ENCODE measurements at places on chromosomes 7 and 10.

DNA sequence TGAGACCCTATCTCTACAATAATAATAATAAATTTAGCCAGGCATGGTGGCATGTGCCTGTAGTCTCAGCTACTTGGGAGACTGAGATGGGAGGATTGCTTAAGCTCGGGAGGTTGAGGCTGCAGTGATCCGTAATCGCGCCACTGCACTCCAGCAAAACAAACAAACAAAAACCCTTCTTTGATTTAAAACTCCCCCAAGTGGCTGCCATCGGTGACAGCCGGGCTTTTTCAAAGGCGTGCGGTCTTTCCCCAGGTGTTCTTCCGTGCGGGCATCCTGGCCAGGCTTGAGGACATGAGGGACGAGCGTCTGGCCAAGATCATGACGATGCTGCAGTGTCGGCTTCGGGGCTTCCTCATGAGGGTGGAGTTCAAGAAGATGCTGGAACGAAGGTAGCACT is 1.9 kb upstream of the MYH16 start:
- DNase-seq = no peak

DNA sequence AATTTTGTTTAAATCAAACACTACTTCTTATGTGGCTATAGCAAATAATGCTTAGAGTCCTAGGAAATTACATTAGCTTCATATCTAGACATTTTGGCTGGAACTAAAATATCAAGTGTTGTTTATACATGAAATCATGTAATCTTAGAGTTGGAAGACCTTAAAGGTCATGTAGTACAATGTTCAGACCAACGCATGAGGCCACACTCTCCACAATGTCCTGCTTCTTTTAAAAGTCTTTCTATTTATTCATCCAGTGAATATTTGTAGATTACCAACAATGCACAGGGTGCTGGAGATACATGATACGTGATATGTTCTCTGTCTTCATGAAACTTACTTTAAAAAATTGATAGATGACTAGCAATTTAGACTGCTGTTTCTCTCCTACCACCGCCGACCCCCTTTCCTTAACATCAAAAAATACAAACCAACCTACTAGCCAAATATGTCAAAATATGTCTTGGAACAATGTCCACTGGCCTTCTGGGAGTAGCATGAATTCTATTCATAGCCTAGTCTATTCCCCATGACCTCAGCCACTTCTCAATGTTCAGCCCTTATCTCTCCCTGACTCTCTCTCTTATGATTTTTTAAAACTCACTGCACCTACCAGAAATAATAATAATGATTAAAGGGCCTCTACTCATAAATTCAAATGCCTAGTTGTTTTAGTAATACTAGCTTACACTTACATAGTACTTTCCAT is 59.5 kb upstream of the CAV2 start:
- DNase-seq = no peak

DNA sequence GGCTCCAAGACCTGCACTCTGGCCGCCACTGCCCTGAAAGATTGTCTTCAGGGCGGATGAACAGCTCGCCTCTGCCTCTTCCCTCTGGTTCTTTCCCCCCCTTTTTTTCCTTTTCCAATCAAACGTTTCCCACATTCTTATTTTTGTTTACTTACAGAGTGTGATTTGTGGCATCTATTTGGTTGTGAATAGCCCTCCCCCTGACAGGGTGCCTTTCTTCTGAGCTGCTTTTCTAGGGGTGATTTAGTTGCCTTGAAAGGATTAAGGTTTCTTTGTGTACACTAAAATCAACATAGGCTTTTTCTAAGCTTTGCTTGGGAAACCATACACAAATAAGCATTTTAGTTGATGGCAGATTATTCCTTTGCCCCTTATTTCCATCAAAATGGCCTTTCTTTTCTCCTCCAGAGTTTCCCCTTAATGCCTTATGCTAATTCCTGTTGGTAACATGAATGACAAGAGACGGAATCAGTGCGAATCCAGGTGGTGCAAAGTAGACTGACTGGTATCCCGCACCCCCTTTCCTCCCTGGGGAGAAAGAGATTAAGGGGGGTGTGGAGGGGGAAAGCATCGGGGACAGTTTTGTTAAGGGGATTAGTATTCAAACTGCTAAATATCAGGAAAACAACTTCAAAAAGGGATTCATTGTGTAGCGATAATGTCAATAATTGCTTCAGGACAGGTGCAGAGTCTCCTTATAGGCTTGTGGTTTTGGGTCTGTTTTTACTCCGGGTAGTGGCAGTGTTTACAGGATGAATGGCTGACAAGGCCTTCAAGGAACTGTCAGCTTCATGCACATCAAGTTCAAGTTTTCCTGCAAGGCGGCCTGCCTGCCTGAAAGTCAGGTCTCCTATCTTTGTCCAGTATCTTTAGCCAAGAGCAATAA is 431.6 kb upstream of the GALNT17 start:
- no peak for DNase-seq

DNA sequence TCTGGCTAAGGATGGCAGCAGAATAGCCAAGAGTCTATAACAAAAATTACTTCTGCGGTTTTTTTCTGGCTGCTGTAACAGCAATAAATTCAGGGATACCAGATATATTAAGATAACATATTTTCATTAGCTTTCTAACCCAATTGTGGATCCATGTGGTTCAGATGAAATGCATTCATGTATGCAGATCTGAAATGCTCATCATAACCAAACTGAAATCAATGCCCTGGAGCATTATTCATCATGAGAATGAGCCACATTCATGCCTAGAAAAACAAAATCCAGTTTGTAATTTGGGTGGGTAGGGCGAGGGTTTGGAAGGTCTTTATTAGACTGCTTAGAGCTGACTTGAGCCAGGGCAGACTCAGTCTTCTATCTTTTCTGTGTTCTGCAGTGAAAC is 69.8 kb upstream of the SEMA3A start:
- no peak for DNase-seq

- DNase-seq = no peak
Measured at GRCh38 chr10:48363617-48364355, 57.3 kb downstream of the MAPK8 start.

GRCh38 chr7:102841290-102841689 is 71.5 kb upstream of the LRRC17 start:
- DNase-seq = no peak

GRCh38 chr7:101277155-101277554 is 32.3 kb upstream of the FIS1 start:
- no peak for DNase-seq

Data from stimulated activated CD8-positive, alpha-beta memory T cell treated with anti-CD3 and anti-CD28 coated beads, Interleukin-4, amount 100 ng/mL, for 1 hour (primary cell).